T-helper 2 cell treated with Interferon-gamma antibody and Interleukin-4, amounts not matched to agents 5 μg/mL and 100 μg/mL, for 36 hours (primary cell): ENCODE measurements at places on chromosomes 2 and 18.
A peak's percentile ranks its signal among the peaks of the same experiment; 100 is the strongest.

DNA sequence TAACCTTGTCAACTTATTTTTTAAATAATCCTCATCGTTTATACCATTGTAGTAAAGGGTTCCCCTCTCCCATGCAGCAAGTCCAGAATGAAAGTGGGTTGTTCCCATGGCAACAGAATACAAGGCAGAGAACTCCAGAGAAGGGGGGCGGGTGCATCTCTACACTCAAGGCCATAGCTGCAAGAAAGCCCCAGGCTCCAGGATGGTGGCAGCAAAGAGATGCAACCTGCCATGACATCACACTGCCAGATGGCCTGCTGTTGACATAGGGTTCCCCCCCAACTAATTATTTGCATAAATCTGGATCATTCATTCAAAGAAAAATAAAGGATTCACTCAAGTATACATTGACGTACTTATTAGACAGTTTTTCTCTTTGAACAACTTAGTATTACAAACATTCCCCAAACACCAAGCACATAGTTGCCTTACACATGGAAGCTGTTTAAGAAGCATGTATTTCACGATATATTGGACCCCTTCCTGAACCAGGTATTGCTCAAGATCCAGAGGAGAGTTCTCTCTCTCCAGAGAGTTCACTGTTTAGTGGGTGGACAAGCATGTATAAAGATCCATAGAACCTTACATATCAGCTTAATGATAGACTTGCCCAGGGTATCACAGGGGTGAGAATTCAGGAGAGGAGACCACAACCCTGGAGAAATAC, 87.4 kb upstream of the KLF7 start:
- no peak overlapping the region for H3K4me3 ChIP-seq
- no peak overlapping the region for H3K27ac ChIP-seq
- peaks cover 69% of the 10 kb centered on the region for H3K4me1 ChIP-seq
- no peaks in the 10 kb centered on the region for H3K36me3 ChIP-seq

DNA sequence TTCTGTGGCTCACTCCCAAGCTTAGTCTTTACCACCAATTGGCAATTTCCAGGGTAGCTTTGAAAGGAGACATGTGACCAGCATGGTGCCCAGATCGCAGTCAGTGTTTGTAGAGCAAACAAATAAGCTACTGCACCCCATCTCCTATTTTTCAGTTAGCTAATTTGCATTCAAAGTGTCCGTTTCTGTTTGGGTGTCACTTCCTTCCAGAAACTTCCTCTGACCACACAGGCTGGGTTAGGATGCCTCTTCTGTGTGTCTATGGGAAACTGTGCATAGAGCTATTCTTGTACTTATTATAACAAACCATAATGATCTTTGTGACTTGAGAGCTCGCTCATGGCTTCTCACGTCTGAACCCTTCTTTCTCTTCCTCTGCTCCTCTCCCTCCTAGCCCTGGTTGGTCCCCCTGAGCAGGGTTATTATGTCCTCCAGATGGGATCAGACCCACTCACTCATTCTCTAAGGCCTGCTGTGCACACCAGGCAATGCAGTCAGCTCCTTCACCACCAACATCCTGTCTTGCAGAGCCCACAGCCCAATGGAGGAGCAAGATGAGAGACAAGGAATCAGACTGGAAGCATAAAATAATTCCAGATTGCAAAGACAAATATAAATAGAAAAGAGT, 101.2 kb upstream of the ALK start:
- H3K4me1 ChIP-seq, result no peaks in the 10 kb centered on the region
- DNase-seq, result no peak
- no peak overlapping the region for H3K27ac ChIP-seq
- peaks cover 5% of the 10 kb centered on the region for H3K27me3 ChIP-seq

- H3K27me3 ChIP-seq, result no peaks in the 10 kb centered on the region
- H3K27ac ChIP-seq, result no peak overlapping the region
- peaks cover 5% of the 10 kb centered on the region for H3K4me1 ChIP-seq
- H3K4me3 ChIP-seq, result no peak overlapping the region
- no peak for DNase-seq
Measured at GRCh38 chr2:3462493-3463104, 56.7 kb downstream of the ADI1 start.

DNA sequence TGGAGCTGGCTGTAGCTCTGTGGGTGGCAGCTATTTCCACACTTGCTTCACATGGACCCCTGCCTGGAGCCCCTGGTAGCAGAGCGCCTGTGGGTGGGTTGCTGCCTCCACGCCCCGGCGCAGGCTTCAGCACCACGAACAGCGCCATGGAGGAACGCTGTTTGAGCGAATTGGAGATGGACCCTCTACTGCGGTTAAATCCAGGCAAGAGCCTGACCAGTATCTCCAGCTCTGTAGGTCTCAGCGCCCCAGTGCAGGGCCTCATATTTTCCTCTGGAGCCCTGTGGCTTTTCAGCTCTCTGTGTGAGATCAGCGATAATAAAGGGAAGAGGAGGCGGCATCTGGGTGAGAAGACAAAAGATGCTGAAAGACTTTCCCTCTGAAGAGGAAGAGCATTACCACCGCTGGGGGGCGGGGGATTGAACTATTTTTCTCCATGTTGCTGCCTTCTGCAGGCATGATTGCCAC, 12.0 kb downstream of the ONECUT2 start:
- DNase-seq, result no peak
- H3K4me1 ChIP-seq, result no peaks in the 10 kb centered on the region
- H3K4me3 ChIP-seq, result no peak overlapping the region
- H3K27me3 ChIP-seq, result peaks cover 32% of the 10 kb centered on the region

DNA sequence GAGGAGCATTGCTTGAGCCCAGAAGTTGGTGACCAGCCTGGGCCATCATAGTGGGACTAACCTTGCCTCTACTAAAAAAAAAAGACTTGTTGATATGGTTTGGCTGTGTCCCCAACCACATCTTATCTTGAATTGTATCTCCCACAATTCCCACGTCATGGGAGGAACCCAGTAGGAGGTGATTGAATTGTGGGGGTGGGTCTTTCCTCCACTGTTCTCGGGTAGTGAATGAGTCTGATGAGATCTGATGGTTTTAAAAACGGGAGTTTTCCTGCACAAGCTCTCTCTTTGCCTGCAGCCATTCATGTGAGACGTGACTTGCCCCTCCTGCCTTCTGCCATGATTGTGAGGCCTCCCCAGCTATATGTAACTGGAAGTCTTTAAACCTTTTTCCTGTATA, 47.0 kb downstream of the PROC start:
- no peaks in the 10 kb centered on the region for H3K27me3 ChIP-seq
- DNase-seq, result peak; percentile 75
- H3K4me3 ChIP-seq, result peak overlapping the region; percentile 45
- H3K4me1 ChIP-seq, result peaks cover 13% of the 10 kb centered on the region

GRCh38 chr2:81551040-81551634, 1246.6 kb upstream of the LRRTM1 start:
- no peaks in the 10 kb centered on the region for H3K27me3 ChIP-seq
- DNase-seq, result no peak
- no peaks in the 10 kb centered on the region for H3K36me3 ChIP-seq
- H3K4me3 ChIP-seq, result no peak overlapping the region

GRCh38 chr2:6927186-6927585, 10.0 kb downstream of the RNF144A start:
- H3K36me3 ChIP-seq, result peaks cover 71% of the 10 kb centered on the region
- H3K4me3 ChIP-seq, result no peak overlapping the region
- no peaks in the 10 kb centered on the region for H3K27me3 ChIP-seq
- no peak overlapping the region for H3K27ac ChIP-seq

- H3K27me3 ChIP-seq, result no peaks in the 10 kb centered on the region
- H3K27ac ChIP-seq, result no peak overlapping the region
- no peak overlapping the region for H3K4me3 ChIP-seq
- H3K36me3 ChIP-seq, result peaks cover 4% of the 10 kb centered on the region
Measured at GRCh38 chr2:12478151-12479064, 238.3 kb upstream of the TRIB2 start.

GRCh38 chr2:96131152-96131812, 7.0 kb downstream of the ASTL start:
- peak overlapping the region; percentile 69 for H3K27ac ChIP-seq
- no peaks in the 10 kb centered on the region for H3K36me3 ChIP-seq
- H3K27me3 ChIP-seq, result no peaks in the 10 kb centered on the region
- DNase-seq, result peak; percentile 37
- H3K4me3 ChIP-seq, result no peak overlapping the region

GRCh38 chr2:173990245-173990644, 25.1 kb upstream of the SP3 start:
- peaks cover 4% of the 10 kb centered on the region for H3K4me1 ChIP-seq
- no peak overlapping the region for H3K4me3 ChIP-seq
- no peak overlapping the region for H3K27ac ChIP-seq
- DNase-seq, result no peak
- no peaks in the 10 kb centered on the region for H3K36me3 ChIP-seq
- H3K27me3 ChIP-seq, result peaks cover 5% of the 10 kb centered on the region

- no peak for DNase-seq
- H3K4me3 ChIP-seq, result no peak overlapping the region
- peaks cover 4% of the 10 kb centered on the region for H3K36me3 ChIP-seq
- H3K27ac ChIP-seq, result no peak overlapping the region
- H3K4me1 ChIP-seq, result peaks cover 4% of the 10 kb centered on the region
- H3K27me3 ChIP-seq, result peaks cover 14% of the 10 kb centered on the region
Measured at GRCh38 chr2:8368463-8368862, 313.4 kb upstream of the ID2 start.

GRCh38 chr2:222381566-222381965, 42.8 kb upstream of the SGPP2 start:
- H3K4me3 ChIP-seq, result no peak overlapping the region
- no peaks in the 10 kb centered on the region for H3K4me1 ChIP-seq
- H3K27ac ChIP-seq, result no peak overlapping the region
- H3K27me3 ChIP-seq, result no peaks in the 10 kb centered on the region

- no peak overlapping the region for H3K27ac ChIP-seq
- DNase-seq, result no peak
- H3K27me3 ChIP-seq, result peaks cover 11% of the 10 kb centered on the region
- no peaks in the 10 kb centered on the region for H3K4me1 ChIP-seq
Measured at GRCh38 chr2:238929242-238930081, 81.6 kb downstream of the TWIST2 start.

GRCh38 chr2:120020554-120020953, 7.7 kb downstream of the EPB41L5 start:
- peaks cover 10% of the 10 kb centered on the region for H3K27me3 ChIP-seq
- no peak overlapping the region for H3K4me3 ChIP-seq
- DNase-seq, result no peak
- no peak overlapping the region for H3K27ac ChIP-seq

GRCh38 chr2:237213315-237214022, 127.8 kb downstream of the COPS8 start:
- H3K4me1 ChIP-seq, result no peaks in the 10 kb centered on the region
- no peak for DNase-seq
- no peak overlapping the region for H3K27ac ChIP-seq
- no peak overlapping the region for H3K4me3 ChIP-seq
- H3K27me3 ChIP-seq, result no peaks in the 10 kb centered on the region

- H3K4me3 ChIP-seq, result no peak overlapping the region
- H3K27ac ChIP-seq, result no peak overlapping the region
Measured at GRCh38 chr18:14221689-14222088, 89.5 kb upstream of the ZNF519 start.

DNA sequence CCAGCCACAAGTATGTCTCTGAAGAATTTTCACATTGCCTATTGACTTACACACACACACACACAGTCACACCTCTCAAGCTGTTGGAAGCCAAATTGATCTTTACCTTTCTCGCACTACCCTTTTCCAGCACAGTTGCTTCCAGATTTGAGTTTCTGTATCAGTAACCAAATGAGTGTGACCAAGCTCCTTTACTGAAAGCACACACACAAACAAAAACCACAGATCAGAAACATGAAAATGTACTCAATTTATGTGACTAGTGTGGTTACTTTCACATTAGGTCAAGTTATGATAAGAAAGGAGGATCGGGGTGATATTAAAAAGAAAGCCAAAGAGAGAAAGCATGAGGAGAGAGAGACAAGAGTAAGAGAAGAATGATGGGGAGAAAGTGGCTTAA, 993.9 kb upstream of the POU3F3 start:
- no peak overlapping the region for H3K4me3 ChIP-seq
- no peaks in the 10 kb centered on the region for H3K27me3 ChIP-seq
- H3K36me3 ChIP-seq, result no peaks in the 10 kb centered on the region
- DNase-seq, result no peak
- H3K27ac ChIP-seq, result no peak overlapping the region

DNA sequence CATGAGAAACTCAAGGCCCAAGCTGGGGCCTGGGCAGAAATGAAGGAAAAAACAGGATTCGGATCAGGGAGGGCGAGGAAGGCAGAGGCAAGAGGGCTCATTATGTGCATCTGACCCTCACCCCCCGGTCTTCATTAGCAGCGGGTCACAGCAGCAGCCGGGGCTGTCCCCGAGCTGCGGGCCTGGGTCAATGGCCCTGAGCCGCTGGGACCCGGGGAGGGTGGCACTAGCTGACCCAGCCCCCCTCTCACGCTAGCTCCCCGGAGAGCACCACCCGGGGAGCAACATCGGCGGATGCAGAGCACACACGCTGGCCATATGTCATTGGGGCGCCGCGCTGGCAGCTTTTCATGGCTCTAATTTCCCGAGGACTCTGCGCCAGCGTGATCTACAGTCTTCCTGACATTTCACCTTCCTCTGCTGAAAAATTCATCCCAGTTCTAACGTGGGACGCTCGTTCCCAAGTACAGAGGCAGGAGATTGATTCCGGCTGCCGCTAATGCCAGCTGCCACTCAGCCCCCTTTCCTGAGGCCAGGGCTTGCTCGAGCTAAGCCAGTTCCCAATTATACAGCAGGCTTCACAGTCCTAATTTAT, 63.7 kb downstream of the EIPR1 start:
- H3K36me3 ChIP-seq, result peaks cover 3% of the 10 kb centered on the region
- DNase-seq, result no peak
- H3K27me3 ChIP-seq, result no peaks in the 10 kb centered on the region
- no peak overlapping the region for H3K4me3 ChIP-seq
- H3K4me1 ChIP-seq, result peaks cover 8% of the 10 kb centered on the region
- H3K27ac ChIP-seq, result no peak overlapping the region

DNA sequence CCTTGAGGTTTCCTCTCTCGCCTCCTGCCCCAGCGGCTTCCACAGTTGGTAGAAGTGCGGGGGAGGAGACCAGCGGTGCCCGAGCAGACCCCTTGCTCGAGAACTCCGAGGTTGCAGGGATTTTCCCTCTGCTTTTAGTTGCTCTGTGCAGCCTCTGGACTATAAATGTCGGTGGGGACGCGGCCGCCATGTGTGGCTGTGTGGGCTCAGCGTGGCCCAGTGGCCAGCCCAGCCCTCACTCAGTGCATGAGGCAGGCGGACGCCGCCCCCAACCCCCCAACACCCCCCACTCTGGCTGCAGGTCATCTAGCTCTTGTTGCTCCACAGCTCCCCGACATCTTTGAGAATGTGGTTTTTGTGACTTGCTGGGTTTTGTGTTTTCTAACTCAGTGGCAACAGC, 15.3 kb upstream of the D2HGDH start:
- H3K36me3 ChIP-seq, result peaks cover 57% of the 10 kb centered on the region
- H3K4me1 ChIP-seq, result no peaks in the 10 kb centered on the region
- no peak overlapping the region for H3K4me3 ChIP-seq
- H3K27ac ChIP-seq, result no peak overlapping the region
- H3K27me3 ChIP-seq, result no peaks in the 10 kb centered on the region
- no peak for DNase-seq

GRCh38 chr2:42961961-42962360, 169.6 kb upstream of the HAAO start:
- no peak overlapping the region for H3K27ac ChIP-seq
- H3K4me1 ChIP-seq, result peaks cover 9% of the 10 kb centered on the region
- H3K4me3 ChIP-seq, result no peak overlapping the region
- no peaks in the 10 kb centered on the region for H3K36me3 ChIP-seq
